ENCODE measurements at places on chromosomes 2 and 18. TPM values are rescaled to one million over a fixed set of nuclear protein-coding genes. Genes with fewer than 3 reads are reported as not detected.

GRCh38 chr2:68921646-68922045 is 31.0 kb downstream of the GKN2 start:
- H3K4me3 ChIP-seq = no peak overlapping the region
- peaks cover 23% of the 10 kb centered on the region for H3K4me1 ChIP-seq
- H3K36me3 ChIP-seq = no peaks in the 10 kb centered on the region
- peak; percentile 82 for DNase-seq
- no peaks in the 10 kb centered on the region for H3K27me3 ChIP-seq

The FZD7 gene
- 61.5 TPM for total RNA-seq

DNA sequence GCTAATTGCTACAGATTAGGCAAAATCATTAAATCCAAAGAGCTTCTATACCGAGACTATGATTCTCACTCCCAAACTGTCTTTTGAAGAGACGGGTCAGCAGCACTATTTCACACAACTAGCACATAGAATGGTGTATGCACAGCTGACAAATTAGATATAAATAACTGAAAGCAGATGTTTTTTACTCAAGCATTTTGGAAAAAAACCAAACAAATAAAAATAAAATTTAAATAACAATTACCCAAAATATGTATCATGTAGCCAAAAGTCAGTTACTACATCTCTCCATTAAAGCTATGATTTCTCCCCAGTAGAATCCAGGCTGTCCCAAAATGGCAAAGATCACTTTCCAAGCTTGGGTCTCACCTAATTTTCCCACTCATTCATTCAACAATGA is 107.9 kb downstream of the TMEM163 start:
- H3K4me1 ChIP-seq = no peaks in the 10 kb centered on the region
- H3K27ac ChIP-seq = no peak overlapping the region
- no peak for DNase-seq
- no peaks in the 10 kb centered on the region for H3K27me3 ChIP-seq
- no peaks in the 10 kb centered on the region for H3K36me3 ChIP-seq

DNA sequence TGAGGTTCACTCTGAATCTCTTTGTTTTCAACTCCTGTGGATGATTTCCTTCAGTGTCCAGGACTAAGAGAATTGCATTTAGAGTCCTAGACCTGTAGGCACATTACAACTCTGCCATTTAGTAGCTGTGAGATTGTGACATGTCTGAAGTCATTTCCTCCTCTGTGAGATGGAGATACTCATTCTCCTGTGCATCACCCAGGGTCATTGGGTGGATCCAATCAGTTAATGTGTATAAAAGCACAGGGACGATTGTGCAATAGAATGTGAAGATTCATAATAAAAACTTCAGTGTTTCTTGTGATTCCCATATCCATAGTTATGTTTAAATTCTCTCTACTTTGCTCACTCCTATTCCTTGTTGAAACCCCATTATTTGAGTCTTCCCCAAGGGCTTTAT is 113.6 kb downstream of the DIS3L2 start:
- H3K4me3 ChIP-seq = no peak overlapping the region
- H3K27me3 ChIP-seq = no peaks in the 10 kb centered on the region
- H3K4me1 ChIP-seq = no peaks in the 10 kb centered on the region
- no peaks in the 10 kb centered on the region for H3K36me3 ChIP-seq

The ALPI gene
- not detected for total RNA-seq

- H3K27me3 ChIP-seq = peaks cover 2% of the 10 kb centered on the region
- no peak overlapping the region for H3K4me3 ChIP-seq
- no peak overlapping the region for H3K27ac ChIP-seq
- no peaks in the 10 kb centered on the region for H3K4me1 ChIP-seq
Observed at GRCh38 chr2:46512185-46512584, 32.8 kb downstream of the TMEM247 start.

The SPATA3 gene
- not detected for total RNA-seq

- no peak for DNase-seq
- no peaks in the 10 kb centered on the region for H3K36me3 ChIP-seq
- no peaks in the 10 kb centered on the region for H3K27me3 ChIP-seq
- no peak overlapping the region for H3K27ac ChIP-seq
- no peak overlapping the region for H3K4me3 ChIP-seq
Observed at GRCh38 chr2:240786355-240786841, 33.6 kb downstream of the KIF1A start.

DNA sequence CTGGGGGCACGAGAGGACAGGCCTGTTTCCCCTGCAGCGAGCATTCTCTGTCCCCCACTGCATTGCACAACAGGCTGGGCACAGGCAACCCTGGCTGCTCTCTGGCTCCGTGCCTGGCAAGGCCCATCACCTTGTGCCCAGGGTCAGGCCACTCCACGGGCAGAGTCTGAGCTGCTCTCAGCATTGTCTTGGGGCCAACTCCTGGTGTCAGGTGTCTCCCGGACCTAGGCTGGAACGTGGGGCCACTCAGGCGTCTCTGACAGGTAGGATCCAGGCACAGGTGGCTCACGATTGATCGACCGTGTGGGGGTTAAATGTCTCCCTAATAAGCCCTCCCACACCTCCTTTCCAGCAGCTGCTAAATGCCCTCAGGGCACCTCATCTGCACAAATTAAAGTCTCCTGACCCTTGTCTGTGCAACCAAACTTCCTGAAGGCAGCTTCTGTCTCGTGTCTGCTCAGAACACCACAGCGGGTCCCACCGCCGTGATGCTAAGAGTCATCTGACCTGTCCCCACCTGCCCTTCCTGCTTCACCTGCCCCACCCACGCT is 66.6 kb upstream of the GPC1 start:
- no peaks in the 10 kb centered on the region for H3K27me3 ChIP-seq
- H3K4me1 ChIP-seq = peaks cover 26% of the 10 kb centered on the region
- no peak overlapping the region for H3K27ac ChIP-seq
- DNase-seq = no peak
- no peak overlapping the region for H3K4me3 ChIP-seq

The HOXD3 gene
- not detected for total RNA-seq

The AMER3 gene
- total RNA-seq = not detected

The DOK6 gene
- total RNA-seq = 3.1 TPM

GRCh38 chr18:51330148-51330547 is 132.7 kb upstream of the MEX3C start:
- DNase-seq = peak; percentile 7
- no peak overlapping the region for H3K4me3 ChIP-seq
- no peaks in the 10 kb centered on the region for H3K4me1 ChIP-seq

The CAVIN2 gene
- 2.8 TPM for total RNA-seq

- no peaks in the 10 kb centered on the region for H3K27me3 ChIP-seq
- no peak for DNase-seq
- no peak overlapping the region for H3K27ac ChIP-seq
- peaks cover 54% of the 10 kb centered on the region for H3K36me3 ChIP-seq
- H3K4me3 ChIP-seq = no peak overlapping the region
Observed at GRCh38 chr2:96274355-96275056, 8.5 kb downstream of the CIAO1 start.
